ENCODE measurements at places on chromosomes 2 and 18.

GRCh38 chr2:136107051-136108033 lies 10.6 kb downstream of the CXCR4 start:
- no peak for DNase-seq

GRCh38 chr2:69017080-69017479 lies 4.1 kb downstream of the ANTXR1 start:
- DNase-seq = no peak

DNA sequence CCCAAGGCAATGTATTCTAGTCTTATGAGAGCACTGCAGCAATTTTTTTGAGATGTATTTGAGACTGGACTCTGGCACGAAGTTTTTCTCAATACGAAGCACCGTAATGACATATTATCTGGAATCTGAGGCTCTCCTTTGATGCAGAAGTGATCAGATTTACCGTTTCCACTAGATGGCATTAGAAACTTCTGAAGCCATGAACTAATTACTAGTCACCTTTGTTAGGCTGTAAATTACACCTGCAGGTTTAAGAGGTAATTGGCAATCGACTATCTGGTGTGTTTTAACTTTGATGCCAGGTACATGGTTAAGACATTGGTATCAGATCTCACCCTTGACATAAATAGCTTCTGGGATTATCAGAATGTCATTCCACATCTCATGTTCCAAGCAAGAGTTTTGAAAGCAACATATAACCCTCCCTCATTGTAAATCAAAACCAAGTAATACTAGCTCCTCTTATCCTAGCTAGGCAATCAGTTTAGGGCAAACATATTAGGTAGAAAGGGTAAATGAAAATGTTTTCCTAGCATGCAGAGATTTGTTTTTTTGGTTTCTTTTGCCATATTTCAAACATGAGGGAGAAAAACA lies 254.6 kb upstream of the SPRED2 start:
- no peak for DNase-seq

- no peak for DNase-seq
These were observed 82.7 kb downstream of the LTBP1 start for GRCh38 chr2:33029459-33029858.

GRCh38 chr2:217160103-217160743 lies 300.4 kb upstream of the TNP1 start:
- no peak for DNase-seq

GRCh38 chr2:54176577-54176976 lies 61.2 kb downstream of the ACYP2 start:
- DNase-seq = no peak

DNA sequence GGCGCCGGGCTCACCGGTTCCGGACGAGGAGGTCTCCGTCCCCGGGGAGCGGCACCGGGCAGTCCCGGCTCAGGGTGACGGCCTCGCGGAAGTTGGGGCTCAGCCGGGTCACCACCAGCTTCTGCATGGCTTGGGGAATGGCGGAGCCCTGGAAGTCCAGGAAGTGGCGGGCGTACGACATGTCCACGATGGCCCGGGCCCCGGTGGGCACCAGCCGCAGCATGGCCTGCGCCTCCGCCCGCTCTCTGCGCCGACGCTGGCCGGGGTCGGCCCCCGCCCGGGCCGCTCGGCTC lies 157 bp downstream of the PTGR3 start:
- DNase-seq = no peak

DNA sequence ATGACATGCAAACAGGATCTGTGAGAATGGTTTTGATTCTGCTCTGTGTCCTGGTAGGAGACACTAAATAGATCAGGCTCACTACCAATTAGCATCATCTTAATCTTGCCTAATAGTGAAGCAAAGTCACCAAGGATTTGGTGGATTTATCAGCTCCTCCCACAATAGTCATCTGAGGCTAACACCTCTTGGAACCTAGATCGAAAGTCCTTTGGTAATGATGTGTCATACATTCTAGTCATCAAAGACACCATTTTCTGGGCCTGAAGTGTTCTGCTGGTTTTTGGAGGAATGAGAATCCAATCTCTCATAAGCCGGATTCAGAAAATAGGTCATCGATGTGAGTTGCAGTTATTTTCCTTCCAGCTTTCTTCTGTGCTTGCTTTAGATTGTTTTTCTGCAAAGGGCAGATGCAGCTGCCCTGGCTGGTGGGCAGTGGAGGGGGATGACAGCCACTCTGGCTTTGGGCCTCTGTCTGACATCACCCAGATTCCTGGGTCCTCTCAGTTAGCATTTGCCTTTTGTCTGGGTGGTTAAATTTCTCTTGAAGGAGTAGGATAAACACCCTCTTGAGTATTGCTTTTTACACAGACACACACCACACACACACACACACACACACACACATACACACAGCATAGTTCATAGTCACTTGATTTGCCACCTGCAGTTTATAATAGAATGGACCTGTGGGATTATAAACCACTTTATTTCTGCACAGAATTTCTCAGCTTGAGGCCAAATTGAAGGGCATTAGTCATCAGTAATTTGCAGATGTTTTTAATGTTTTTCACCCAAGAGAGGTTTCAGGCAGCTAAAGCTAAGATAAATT lies at the start of gene MYO3B:
Gene MYO3B, plus strand, starts transcription at position 198 of the 832 bp plus-strand sequence. Its CDS starts 141 bp downstream, at position 339.
- DNase-seq = no peak

DNA sequence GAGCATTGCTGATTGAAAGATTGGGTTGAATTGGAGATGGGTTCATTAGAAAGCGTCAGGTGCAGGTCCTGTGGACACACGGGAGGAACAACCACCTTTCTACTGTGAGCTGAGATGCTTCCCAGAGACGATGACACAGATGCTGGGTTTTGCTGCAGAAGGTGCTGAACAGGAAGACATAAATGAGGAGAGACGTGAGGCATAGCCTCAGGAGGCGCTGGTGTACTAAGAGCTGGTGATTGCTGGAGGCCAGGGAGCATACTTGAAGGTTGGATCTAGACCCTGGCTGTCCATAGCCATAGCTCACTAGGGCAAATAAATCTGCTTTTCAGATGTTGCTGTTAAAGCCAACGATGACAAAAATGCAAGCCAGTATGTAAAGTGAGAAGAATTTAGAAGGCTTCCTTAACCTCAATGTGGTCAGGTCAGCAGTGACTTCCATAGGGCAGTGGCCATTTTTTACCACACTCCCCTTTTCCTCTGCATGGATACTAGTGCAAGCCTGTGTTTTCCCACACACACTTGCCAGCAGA lies 153.7 kb downstream of the SOX11 start:
- no peak for DNase-seq

- no peak for DNase-seq
These were observed 2.1 kb upstream of the CLIP4 start for GRCh38 chr2:29113027-29113686.

DNA sequence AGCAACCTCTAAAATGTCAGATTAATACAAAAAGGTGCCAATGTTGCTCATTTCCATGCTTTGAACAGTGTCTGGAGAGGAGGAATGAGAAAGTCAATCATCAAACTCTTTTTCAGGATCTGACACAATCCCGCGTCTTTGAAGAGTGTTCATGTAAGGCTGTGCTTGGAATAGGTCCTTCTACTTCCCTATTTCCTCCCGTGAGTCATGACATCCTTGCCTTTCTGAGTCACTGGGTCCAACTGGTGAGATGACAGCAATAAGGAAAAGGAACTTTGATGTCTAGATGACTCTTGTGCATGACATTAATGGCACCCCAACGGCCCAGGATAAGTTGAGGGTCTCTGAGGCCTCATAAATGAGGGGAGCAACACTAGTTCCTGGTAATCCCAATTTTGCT lies 109.0 kb upstream of the CELF4 start:
- DNase-seq = no peak

- DNase-seq = no peak
These were observed 183.9 kb upstream of the FIGN start for GRCh38 chr2:163919717-163920116.

DNA sequence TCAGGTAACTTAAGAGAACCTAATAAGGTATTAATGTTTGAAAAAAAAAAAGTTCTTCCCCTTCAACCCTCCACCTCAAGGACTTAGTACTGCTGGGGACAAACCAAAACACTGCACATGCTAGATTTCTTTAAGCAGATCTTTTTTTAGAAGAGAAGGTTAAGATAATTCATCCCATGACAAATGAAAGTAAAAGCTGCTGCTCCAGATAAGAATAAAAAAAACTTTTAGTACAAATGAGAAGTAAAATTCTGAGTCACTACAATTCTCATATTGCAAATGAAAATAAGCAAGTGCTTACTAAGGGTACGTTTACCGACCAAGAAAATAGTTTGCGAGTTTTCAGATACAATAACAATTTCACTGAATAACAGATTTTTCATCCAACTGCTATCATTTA lies 8.9 kb downstream of the STAM2 start:
- no peak for DNase-seq

DNA sequence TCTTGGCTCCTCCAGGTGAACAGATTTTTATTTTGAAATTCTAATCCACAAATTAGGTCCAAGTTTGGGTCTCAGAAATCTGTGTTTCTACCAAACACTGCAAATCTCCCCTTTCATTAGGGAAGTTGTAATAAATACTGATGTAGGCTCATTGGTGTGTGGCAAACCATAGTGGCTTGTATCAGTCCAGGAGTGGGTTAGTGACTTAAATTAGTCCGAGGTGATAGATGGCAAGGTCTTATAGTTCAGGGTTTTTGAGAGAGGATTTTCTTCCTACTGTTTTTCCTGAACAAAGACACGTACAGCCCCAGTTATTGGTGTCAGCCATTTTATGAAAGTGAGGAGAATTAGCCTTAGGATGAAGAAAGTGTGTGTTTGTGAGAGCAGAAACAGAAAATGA lies 74.6 kb downstream of the RPRM start:
- DNase-seq = no peak

DNA sequence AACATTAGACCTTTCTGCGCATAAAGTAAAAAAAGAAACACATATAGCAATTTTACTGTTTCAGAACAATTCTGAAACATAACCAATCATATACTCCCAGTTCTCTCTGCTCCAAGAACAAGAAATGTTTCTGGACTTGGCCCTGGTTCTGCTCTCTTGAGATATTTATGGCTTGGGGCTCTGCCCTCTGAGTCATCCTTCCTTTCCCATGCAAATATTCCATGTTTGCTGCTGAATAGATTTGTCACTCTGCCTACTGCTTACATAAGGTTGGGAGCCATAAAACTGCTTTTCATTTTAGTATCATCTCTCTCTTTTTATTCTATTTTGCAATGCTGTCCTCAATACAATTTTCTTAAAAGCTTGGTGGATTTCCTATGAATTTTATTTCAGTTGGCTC lies 499.6 kb upstream of the ACVR2A start:
- no peak for DNase-seq

- no peak for DNase-seq
These were observed 149.8 kb upstream of the DCC start for GRCh38 chr18:52190195-52190594.

DNA sequence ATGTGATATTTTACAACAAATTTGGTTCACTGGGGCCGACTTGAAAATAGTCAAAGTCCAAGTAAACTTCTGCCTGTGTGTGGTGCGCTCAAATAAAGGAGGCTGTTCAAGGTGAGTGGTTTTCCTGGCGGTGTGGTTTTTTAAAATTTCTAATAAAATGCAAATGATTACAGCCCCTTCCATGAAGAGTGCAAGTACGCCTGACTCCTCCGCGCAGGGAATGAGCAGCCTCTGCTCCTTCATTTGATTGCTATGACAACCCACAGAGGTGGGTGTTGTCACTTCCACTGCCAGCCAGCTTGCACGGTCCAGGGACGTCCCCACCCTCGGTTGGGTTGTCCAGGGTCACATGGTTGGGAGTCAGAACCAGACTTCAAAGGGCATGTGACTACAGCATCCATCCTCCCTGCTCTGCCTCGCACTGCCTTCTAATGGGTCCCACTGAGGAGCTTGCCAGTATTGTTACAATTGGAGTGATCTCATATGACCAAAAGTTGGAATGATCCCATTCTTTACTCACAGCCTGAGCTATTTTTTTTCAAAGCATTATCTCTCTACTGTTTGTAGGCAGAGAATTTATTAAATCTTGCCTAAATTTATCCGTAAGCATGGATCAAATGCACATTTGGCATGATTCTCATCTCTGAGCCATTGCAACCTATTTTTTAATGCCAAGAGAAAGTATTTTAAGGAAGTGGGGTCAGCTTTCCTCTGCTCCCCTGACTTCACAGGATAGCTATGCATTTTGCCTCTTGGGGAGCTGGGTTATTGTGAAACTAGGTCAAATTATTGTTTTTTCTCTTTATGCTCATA lies 121.3 kb downstream of the AGAP1 start:
- peak; percentile 41 for DNase-seq

DNA sequence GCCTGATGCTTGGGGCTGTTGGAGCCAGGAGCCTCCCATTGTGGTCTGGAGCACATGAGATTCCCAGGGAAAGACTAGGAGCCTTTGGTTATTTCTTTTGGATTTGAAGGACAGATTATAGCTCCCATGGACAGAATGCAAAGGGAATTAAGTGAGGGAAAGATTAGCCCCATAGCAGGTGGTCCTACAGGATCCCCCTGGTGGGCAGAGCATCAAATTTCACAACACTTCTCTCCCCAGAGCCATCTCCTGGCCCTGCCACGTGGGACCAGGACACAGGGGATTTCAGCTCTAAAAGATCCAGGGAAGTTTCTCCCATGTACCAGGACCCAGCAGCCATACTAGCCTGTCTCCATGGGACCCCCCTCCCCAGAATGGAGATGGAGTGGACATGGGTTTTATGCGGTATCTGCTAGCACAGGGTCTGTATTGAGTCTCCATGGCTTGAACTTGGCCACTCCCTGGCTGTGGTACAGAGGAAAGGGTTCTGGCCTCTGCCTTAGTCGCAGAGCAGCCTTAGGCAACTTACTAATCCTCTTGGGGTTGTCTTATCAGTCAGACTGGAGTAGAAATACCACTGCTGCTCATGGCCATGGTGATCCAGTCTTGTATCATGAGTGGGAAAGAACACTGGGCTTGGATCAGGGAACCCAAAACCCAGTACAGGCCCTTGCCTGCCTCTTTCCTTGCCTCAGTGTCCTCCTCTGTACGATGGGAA lies 6.8 kb upstream of the PLB1 start:
- no peak for DNase-seq

GRCh38 chr2:205166745-205167144 lies 515.6 kb upstream of the NRP2 start:
- no peak for DNase-seq

GRCh38 chr2:224562831-224563230 lies 22.3 kb downstream of the CUL3 start:
- DNase-seq = no peak

GRCh38 chr2:189683348-189683747 lies 8.9 kb downstream of the ANKAR start:
- no peak for DNase-seq

- DNase-seq = no peak
These were observed 207.1 kb upstream of the SPOPL start for GRCh38 chr2:138294451-138294850.

- no peak for DNase-seq
These were observed 862 bp upstream of the TMEM177 start for GRCh38 chr2:119678021-119678656.

DNA sequence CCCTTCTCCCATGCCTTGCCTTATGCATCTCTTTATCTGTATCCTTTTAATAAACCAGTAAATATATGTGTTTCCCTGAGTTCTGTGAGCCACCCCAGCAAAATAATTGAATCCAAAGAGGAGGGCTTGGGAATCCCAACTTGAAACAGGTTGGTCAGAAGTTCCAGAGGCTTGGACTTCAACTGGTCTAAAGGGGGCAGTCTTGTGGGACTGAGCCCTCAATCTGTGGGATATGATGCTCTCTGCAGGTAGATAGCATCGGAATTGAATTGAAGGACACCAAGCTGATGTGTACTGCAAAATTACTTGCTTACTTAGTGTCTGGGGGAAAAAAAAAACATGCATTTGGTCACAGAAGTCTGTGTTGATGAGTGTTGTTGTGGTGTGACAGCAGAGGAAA lies 1033.5 kb upstream of the TMEFF2 start:
- DNase-seq = no peak
